Caki2 (cell line): ENCODE measurements at places on chromosomes 2 and 18. TPM values are rescaled to one million over a fixed set of nuclear protein-coding genes. Genes with fewer than 3 reads are reported as not detected.

SLC5A6 gene
- 15.4 and 15.9 TPM in 2 replicates for total RNA-seq

HTR2B gene
- total RNA-seq: 0.12 and 0.51 TPM in 2 replicates

GULP1 gene
- total RNA-seq: 144 and 172 TPM in 2 replicates

DNA sequence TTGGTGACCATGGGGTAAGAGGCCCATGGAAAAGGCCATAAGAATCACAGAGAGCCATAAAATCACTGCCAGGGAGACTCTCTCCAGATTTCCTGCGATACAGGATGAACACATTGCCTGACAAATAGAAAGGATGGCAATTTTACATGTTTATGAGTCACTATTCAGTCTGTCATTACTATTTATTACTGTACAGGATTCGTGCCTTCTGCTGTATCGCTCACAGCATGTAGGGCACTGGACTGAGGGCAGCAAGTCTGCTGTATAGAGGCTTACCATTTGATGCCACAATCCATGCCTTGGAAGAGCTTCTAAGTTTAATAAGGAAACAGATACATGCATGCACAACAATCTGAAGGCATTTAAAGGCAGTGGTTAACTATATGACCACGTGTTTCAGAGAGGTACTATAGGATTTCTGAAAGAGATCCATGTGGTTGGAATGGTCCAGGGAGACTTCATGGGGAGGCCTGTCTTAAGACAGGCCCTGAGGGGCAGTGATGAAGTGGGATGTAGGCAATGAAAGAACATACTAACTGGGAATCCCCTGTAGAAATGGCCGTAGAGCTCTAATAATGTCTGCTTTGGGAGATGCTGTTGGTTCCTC, 702.4 kb upstream of the RAB6C start:
- no peak for DNase-seq

DNA sequence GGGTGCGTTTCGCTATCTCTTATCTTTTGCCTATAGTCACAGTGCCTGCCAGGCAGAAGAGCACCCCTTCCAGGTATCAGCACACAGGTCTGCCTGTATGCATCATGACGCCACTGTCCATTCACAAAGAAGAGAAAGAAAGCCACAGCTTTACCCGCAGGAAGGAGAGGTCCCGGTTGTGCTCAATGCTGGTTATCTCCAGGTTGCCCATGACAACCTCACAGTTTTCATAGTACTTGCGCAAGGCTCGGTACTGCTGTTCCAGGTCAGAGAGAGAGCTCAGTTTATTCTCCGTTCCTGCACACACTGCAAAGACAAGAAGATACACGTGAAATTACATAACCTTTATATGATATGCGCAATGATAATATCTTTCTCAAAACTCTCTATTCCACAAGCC, 414.0 kb downstream of the ERBB4 start:
- no peak for DNase-seq
